ENCODE measurements at places on chromosomes 5 and 9. TPM values are rescaled to one million over a fixed set of nuclear protein-coding genes. Genes with fewer than 3 reads are reported as not detected.

DNA sequence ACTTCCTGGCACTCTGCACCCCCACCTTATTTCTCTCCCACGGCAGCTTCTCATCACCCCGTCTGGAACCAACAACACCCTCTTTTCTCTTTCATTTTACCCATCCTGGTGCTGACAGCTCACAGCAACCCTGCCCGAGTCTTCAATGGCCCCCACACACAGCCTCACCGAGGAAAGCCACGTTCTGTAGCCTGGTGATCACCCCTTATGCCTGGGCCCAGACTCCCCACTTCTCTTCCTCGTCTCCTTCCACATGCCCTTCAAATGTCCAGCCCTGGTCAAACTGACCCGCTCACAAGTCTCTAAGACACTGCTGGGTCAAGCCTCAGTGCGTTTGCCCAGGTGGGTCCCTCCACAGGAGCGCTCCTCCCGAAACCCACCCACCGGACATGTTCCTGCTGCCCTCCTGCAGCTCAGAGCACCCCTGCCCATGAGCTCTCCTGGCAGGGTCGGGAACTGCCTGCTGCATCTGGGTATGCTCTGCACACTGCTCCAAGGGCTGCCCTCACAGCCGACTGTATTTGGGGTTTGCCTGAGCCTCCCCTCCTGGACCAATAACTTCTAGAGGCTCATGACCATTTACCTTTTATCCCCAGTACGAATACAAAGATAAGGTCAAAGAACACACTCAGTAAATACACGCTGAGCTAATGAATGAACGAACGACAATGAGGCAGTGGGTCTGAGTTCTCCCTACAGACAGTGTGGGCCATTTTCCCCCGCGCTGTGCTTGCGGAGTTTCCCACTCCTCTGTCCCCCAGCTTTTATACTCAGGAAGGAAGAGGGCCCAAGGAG is 154.7 kb upstream of the PHYKPL start:
- no peak for DNase-seq

- no peak for DNase-seq
Observed at GRCh38 chr9:130026583-130027340, 16.2 kb downstream of the FNBP1 start.

- no peak for DNase-seq
Observed at GRCh38 chr9:30075451-30076199, 2308.8 kb upstream of the ACO1 start.

GRCh38 chr5:143445776-143446175 is 42.3 kb upstream of the NR3C1 start:
- DNase-seq: no peak

DNA sequence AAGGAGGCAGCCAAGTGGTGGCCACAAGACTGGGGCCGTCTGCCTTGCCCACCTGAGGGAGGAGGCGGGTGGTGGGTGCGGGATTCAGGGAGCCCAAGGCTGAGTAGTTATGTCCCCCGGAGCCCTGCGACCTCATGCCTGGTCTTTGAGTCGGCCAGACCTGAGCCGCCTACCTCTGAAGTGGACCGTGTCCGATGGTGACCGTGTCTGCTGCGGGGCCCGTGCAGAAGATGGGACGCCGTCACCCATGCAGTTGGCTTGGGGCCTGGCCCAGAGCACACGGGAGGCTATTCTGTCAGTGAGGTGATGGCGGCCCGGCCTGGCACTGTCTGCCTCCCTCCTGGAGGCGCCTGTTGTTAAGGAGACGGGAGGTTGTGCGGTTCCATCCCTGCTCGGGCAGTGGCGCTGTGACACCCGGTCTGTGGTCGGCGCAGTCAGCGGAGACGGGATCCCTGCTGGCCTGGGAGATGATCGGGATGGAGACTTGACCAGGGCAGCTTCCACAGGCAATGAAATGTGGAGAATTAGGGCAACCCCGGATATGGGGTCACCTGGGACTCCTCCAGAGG is 62.5 kb upstream of the FCN2 start:
- DNase-seq: no peak

GRCh38 chr5:161094411-161094810 is 242.4 kb upstream of the ATP10B start:
- DNase-seq: no peak

- peak; percentile 72 for DNase-seq
Observed at GRCh38 chr5:176157656-176158055, 80.6 kb upstream of the SIMC1 start.

DNA sequence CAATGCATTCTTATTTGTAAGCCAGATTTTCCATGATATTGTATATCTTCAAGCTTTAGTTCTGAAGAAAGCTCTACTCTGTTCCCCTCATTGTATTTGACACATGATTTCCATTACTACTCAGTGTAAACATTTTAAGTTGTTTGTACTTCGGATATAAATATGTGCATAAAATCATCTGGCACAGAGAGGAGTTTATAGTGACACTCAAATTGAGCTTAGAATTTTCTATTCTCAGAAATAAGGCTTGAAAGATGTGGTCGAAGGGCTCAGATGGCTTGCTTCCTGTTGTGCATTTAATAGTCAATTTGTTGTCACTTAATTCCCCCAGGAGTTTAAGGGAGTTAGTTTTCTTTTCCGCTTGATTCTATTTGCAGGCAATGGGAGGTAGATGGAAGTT is 88.8 kb downstream of the PPIC start:
- DNase-seq: no peak

- DNase-seq: no peak
Observed at GRCh38 chr5:90940227-90940995, 381.8 kb downstream of the ADGRV1 start.

DNA sequence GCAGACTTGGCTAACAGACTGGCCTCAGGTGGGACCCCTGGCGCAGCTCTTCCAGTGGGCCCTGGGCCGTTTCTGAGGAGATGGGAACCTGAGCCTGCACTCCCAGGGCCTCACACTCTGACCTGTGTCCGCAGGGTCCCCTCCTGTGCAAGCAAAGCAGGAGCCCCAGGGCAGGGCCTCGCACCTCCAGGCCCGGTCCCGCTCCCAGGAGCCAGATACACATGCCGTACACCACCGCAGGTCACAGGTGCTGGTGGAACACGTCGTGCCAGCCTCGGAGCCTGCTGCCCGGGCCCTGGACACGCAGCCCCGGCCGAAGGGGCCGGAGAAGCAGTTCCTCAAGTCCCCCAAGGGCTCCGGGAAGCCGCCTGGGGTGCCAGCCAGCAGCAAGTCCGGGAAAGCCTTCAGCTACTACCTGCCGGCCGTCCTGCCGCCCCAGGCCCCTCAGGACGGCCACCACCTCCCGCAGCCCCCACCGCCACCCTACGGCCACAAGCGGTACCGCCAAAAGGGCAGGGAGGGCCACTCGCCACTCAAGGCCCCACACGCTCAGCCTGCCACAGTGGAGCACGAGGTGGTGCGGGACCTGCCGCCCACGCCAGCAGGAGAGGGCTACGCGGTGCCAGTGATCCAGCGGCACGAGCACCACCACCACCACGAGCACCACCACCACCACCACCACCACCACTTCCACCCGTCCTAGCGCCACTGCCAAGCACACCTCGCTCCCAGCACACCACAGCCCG is 29.2 kb downstream of the NKD2 start:
- DNase-seq: no peak

- no peak for DNase-seq
Observed at GRCh38 chr5:10627160-10627701, 63.4 kb downstream of the ANKRD33B start.

- DNase-seq: no peak
Observed at GRCh38 chr9:128317629-128318028, 4.6 kb downstream of the TRUB2 start.

DNA sequence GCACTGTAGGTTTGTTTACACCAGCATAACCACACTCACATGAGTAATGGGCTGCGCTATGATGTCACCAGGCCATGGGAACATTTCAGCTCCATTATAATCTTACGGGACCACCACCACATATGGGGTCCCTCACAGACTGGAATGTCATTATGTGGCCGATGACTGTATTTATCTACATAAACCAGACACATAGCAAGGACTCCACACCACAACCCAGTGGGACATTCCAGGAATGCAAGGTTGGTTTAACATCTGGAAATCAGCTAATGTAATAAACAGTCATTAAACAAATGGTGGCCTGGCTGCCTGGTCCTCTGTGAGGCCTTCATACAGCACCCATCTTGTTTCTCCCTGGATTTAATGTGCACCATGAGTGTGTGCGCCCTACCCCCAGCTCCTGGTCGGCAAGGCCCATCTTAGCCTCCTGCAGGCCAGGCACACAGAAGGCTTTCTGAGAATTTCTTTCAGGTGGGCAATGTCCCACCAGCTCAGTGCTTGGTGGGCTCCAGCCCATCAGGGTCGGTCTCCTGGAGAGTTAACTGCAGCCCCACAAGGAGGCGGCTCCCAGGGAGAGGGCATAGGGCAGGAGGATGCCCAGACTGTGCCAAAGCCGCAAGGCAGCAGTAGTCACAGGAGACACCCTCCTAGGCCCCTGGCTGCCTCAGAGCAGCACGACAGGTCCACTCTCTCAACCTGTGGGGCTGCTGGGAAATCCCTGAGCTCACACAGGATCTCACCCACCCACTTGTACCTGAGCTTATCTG is 35.9 kb upstream of the SARDH start:
- DNase-seq: no peak

GRCh38 chr9:76269789-76270188 is 124.4 kb downstream of the RFK start:
- DNase-seq: no peak

The OR1N2 gene
- total RNA-seq: not detected

The GARNL3 gene
- 8.9 TPM for total RNA-seq

The SOWAHA gene
- 0.83 TPM for total RNA-seq

The PCDHGA1 gene
- 0.69 TPM for total RNA-seq

The GPX8 gene
- 9.0 TPM for total RNA-seq

The SLC36A2 gene
- not detected for total RNA-seq

The PCDHB15 gene
- total RNA-seq: 4.0 TPM

All from esophagus muscularis mucosa (tissue), 4 donors.